ENCODE measurements at places on chromosomes 1 and 21.

DNA sequence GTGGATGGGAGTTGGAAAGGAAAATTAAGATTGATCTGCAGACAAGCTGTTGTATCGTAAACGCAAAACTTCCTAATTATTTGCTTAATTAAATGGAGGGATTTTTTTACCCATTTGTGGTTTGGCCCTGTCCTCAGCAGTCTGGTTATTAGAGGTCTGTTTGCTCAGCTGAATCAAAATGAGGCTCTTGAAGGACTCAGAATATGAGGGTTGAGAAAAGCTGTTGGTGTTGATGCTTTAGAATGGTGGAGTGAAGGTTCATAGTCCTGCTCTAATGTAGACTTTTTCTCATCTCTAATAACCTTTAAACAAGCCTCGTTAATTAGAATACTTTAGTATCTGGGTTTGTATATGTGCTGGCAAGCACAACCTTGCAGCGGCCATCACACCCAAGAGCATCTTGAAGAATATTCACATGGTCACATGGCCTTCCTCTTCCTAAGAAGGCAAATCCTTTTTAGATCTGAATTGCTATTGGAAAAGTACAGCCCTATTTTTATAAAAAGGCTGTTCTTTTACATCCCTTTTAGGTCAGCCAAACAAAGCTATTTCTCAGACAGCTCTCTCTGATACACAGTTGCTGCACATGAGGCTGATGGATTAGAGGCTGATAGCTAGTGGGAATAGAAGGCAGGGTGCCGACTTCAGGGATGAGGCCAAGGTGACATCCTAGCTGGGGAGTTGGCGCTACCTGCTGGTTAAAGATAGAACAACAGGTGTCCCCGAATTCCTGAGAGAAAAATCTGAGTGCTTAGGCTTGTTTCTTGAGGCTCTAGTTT is 53.8 kb downstream of the MACF1 start:
- peak; percentile 65 for DNase-seq

DNA sequence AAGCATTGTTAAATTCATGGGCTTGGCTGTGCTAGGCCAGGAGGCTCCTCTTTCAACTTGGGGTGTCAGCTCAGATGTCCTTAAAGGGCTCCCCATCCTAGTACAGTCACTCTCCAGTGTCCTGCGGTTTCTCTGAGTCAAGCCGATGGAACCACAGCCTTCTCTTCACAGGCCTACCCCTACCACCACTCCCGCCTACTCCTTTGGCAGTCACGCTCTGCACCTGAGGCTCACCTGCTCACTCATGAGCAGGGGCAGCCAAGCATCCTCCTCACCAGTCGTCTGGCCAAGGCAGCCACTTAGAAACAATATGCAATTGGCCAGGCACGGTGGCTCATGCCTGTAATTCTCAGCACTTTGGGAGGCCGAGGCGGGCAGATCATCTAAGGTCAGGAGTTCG is 3.6 kb downstream of the ACOT7 start:
- no peak for DNase-seq

GRCh38 chr1:219539645-219540254 is 73.2 kb downstream of the ZC3H11B start:
- no peak for DNase-seq

- DNase-seq: no peak
Measured at GRCh38 chr21:45632160-45632559, 11.4 kb upstream of the PCBP3 start.

- DNase-seq: no peak
Measured at GRCh38 chr1:55213151-55213884, 1.8 kb downstream of the USP24 start.

DNA sequence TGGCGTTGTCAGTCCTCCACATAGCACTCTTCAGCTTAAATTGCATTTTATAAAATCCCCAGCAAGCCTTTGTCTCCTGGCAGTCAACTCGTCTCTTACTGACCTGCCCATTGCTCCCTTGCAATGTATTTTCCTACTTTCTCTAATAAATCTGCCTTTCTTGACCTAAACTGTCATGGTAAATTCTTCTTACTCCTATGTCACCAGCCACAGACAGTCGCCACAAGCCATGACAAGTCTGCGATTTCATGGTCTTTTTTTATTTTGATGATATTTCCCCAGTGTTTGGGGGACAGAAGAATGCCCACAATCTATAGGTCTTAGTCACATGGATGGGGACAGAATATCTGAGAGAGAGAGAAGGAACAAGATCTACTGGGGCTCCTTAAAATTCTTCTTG is 8.4 kb downstream of the IFNAR2 start:
- DNase-seq: no peak

DNA sequence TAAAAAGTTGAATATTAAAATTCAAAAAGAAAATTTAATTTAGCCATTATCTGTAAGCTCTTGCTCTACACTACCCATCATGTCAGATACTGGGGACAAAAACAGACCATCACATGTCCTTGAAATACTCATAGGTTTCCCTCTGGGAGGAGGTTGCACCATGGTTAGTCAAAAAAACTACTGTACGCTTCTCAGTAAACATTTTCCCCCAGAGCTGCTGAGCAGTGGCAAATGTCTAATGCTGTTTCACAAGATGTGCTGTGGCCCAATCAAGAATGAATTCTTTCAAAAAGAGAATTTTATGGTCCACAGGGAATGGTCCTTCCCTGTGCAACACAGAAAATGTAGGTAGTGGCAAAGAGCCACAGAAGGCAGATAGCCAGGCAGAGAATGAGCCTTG is 6.1 kb downstream of the SLC25A24 start:
- DNase-seq: no peak

DNA sequence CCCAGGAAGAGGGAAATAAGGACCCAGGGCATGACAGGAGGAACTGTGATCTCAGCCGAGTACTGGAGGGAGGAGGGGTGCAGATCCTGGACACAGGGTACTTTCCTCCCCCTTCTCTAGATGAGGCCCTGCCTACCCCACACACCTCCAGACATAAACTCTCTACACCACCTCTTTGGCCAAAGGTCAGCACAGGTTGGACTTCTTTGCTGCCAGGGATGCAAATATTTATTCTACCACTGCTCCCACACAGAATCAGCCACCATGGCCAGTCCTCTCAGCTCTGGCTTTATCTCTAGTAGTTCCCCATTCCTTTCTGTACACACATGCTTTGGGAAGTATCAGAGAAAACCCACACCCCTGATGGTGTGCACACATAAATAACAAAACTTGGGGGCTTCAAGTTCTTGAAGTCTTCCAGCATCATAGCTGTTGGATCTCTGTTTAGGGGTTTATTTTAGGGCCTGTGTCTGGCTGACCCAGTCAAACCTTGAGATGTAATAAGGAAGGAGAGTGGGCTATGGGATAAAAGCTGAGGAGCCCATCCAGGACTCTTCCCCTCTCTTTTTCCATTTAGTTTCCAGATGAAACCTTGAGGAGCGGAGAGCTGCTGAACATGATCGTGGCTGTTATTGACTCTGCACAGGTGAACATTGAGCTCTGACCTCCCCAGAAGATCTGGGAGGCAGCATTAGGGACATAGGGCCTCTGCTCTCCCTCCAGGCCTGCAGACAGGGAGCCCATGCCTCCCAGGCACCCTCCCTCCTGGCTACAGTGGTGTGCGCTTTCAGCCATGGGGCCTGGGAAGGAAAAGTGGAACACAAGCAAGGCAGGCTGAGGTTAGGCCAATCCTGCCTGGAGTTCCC is 6.7 kb upstream of the SLC27A3 start:
- no peak for DNase-seq

DNA sequence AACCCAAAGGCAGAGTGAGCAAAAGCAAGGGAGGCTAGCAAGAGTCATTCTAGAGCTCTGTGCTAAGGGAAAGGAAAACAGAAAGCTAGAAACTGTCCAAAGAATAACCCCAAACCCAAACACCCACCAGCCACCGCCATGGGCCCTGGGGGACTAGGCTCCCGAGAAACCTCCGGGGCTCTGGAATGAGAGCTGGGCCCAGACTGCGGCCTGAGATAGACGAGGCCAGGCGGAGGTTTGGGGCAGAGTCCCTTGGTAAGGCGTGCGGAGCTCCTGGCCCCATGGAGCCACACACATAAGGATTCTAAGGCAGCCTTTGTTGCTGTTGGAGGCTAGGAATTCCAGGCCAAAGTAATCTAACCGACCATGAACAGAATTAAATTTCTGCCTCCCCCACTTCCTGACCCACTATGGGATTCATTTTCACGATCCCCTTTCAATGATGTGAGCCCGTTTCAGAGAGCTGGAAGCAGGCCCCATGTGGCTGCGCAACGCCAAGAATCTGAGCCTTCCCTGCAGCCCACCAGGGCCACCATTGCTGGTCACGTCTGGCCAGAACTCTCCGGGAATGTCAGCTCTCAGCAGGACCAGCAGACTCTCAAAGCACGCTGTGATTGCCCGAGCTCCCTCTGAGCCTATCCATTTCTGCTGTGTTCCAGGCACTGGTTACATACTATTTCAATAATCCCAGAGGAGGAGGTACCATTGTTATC is 145.0 kb downstream of the TRABD2B start:
- DNase-seq: no peak

DNA sequence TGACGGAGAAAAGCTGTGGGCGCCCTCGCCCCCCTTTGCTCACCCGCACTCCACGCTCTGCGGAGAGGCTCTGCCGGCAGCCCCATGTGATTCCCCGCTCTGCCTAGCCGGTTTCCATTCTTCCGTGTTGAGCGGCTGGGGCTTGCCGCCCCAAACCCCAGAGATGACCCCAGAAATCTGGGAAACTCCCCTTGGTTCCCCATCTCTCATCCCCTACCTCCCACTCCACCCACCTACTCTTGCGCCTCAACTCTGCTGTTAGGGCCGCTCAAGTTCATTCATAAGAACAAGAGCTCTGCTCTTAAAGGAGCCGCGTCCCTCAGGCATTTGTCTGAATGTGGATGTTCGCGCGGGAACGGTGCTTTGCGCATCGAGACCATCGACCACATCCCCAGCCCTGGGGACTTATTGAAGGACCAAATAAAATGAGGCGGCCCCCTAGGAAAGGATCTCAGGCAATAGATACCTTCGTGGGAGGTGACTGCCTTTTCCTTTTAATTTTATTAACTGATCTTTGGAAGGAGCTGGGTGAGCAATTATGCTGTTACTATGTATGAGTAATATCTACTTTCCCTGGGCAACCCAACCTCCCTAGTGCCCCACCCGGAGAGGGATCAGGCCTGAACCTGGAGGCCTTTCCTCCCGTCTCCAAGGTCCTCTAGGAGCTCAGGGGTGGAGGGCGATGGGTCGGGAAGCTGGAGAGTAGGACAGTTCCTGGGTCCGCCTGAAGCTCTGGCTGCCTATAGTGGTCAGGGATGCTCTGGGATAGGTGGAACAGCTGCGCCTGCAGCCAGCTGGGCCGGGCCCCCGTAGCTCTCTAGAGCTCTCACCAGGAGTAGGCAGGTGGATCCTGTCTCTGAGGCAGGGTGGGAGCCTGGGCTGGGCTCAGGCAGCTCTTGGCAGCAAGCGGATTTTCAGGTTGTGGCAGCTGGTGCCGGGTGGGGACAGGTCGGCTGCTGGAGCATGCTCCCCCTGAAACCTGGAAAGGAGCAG is 898 bp downstream of the MFSD2A start:
- peak; percentile 70 for DNase-seq

GRCh38 chr1:221200464-221200863 is 321.2 kb downstream of the HLX start:
- DNase-seq: no peak

- DNase-seq: peak; percentile 65
Measured at GRCh38 chr1:101288491-101288944, 51.7 kb downstream of the S1PR1 start.

GRCh38 chr1:147545133-147545532 is 3.8 kb downstream of the BCL9 start:
- DNase-seq: peak; percentile 90

- DNase-seq: no peak
Measured at GRCh38 chr1:213247038-213247437, 196.0 kb downstream of the RPS6KC1 start.

- DNase-seq: no peak
Measured at GRCh38 chr1:114585231-114585630, 3.8 kb upstream of the BCAS2 start.

- no peak for DNase-seq
Measured at GRCh38 chr1:201710632-201711597, 118.0 kb upstream of the IPO9 start.

DNA sequence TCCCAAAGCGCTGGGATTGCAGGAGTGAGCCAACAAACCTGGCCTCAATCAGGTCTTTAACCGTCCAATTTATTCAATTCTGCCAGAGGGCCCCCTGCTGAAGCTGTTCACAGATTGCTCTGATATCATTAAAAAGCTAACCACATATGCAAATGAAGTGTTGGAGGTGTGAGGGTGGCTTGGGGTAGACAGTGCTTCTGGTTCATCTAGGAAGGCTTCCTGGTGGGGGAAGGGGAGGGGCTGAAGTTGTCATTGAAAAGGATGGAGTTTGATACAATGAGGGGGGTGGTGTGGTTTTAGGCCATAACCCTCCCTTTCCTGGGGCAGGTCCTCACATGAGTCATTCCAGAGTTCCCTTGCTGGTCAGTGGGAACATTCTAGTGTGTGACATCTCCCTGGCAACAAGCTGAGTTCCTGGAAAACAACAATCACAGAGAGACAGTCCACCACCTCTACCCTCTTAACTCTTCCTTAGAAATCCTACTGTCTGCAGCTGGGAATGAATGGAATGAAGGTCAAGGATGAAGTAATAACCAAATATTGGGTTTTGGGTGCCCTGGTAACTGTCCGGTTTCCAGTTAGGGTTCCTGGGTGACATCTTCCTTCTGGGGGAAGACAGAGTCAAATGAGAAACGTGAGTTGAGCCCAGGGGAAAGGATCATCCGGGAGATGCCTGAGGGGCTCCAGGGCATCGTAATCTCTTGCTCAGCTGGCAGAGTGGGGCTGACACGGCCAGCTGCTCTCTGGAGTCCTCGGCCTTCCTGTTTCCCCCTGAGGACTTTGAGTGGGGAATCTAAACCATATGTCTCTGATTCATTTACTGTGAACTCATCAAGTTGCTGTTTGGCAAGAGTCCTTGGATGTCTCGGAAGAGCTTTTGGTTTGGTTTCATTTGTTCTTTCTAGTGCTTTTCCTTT is 32.2 kb downstream of the BATF3 start:
- DNase-seq: no peak

DNA sequence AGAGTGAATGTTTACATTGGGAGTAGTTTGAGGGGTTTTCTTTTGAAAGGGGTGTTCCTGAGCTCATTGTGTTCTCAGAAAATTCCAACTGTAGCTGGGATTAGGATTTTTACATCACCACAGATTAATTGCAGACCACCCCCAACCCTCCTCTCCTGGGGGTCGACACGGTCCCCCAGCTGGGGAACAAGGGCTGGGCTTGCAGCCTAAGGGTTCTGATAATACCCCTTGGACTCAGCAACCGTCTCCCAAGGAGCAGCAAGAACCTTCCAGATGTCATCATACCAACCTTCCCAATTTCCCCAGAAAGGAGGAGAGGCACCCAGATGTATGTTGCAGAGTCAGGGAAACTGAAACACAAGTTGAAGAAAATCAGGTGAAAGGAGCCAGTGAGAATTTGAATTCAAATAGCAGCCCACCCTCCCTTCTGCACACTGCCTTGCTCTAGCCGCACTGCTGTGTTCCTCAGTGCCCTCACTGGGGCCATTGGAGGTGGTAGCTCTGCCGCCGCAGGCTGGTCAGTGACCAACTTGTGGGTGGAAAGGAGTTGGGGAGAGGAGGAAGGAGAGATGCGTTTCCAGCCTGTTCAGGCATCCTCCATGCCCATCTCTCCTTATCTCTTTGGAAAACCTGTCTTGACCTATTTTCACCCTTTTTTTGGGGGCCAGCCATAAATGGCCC is 14.7 kb upstream of the IGFN1 start:
- DNase-seq: no peak

GRCh38 chr1:235642011-235642942 is 7.3 kb downstream of the GNG4 start:
- peak; percentile 77 for DNase-seq

- DNase-seq: no peak
Measured at GRCh38 chr1:1666526-1666925, 7.7 kb upstream of the CDK11B start.
